Mammary epithelial cell (primary cell): ENCODE measurements at places on chromosomes 1 and 21.
A peak's percentile ranks its signal among the peaks of the same experiment; 100 is the strongest.

GRCh38 chr21:42189431-42189830, 29.5 kb upstream of the ABCG1 start:
- DNase-seq = no peak

DNA sequence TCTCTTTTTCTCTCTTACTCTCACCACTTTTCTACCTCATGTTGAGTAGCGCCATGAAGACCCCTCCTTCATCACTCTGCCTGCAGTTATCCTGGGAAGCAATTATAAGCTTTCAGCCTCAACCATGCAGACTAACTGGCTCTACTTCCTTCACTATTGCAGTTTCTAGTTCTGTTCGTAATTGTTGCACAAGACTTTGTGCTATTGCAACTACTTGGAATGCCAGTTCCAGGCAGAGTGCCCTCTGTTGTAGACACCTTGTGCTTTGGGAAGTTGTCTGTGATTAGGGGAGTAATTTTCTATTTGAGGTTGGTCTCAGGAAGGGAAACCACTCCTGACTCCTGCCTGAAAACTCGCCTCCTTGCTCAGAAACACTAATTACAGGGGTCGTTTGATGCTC, 19.4 kb downstream of the PGM1 start:
- DNase-seq = no peak

- no peak for DNase-seq
Measured at GRCh38 chr21:38247738-38248510, 8.9 kb upstream of the KCNJ15 start.

DNA sequence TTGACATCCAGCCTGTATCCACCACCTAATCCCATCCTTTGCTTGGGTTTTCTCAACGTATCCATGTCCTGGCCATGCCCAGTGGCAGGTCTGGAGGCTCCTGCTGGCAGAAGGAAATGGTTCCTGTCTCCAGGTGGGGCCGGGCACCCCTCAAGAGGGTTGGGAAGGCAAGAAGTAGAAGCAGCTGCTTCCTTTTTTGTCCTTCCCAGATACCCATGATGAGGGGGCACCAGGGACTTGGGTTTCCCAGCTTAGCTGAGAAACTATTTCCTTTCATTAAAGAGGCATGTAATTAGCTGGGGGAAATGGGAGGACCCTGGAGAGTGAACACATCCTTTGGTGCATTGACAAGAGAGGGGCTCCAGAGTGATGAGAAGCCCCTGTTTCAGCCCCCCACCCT, 21.1 kb upstream of the SLC45A3 start:
- no peak for DNase-seq

- no peak for DNase-seq
Measured at GRCh38 chr1:219125342-219125741, 48.3 kb upstream of the LYPLAL1 start.

- peak; percentile 93 for DNase-seq
Measured at GRCh38 chr21:38985568-38986378, 180.0 kb downstream of the ETS2 start.
